ENCODE measurements at places on chromosomes 1 and 21.

- no peaks in the 10 kb centered on the region for H3K4me1 ChIP-seq
- H3K27me3 ChIP-seq, result peaks cover 16% of the 10 kb centered on the region
- DNase-seq, result no peak
- no peak overlapping the region for H3K4me3 ChIP-seq
Measured at GRCh38 chr1:108815566-108815965, 41.3 kb downstream of the AKNAD1 start.

DNA sequence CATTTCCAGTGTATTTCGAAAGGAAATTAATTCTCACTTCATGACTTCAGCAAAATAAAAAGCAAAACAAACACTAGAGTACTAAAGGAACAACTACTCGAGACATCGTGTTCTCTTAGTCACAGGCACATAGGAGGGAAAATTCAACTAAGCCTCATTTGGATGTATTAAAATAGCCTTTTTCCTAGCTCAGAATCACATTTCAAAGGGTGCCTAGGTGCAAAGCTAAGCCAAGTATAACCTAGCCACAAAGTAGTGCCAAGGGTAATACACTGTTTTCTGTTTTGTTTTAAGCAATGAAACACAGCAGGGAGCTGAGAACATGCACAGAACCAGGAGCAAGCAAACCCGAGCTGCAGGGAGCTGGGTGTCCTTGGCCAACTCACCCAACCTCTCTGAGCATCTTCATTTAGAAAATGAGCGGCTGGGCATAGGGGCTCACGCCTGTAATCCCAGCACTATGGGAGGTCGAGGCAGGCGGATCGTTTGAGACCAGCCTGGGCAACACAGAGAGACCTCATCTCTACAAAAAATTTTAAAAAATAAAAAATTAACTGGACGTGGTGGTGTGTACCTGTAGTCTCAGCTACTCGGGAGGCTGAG is 26.6 kb upstream of the ACBD6 start:
- no peak overlapping the region for H3K4me3 ChIP-seq
- DNase-seq, result no peak
- peaks cover 3% of the 10 kb centered on the region for H3K4me1 ChIP-seq

GRCh38 chr1:82578086-82578726 is 777.5 kb downstream of the ADGRL2 start:
- H3K36me3 ChIP-seq, result no peaks in the 10 kb centered on the region
- DNase-seq, result no peak
- H3K4me3 ChIP-seq, result no peak overlapping the region

- no peak overlapping the region for H3K27ac ChIP-seq
- no peaks in the 10 kb centered on the region for H3K36me3 ChIP-seq
- peaks cover 14% of the 10 kb centered on the region for H3K27me3 ChIP-seq
- peaks cover 3% of the 10 kb centered on the region for H3K4me1 ChIP-seq
- H3K4me3 ChIP-seq, result no peak overlapping the region
Measured at GRCh38 chr1:212491454-212491853, 58.7 kb downstream of the NENF start.

GRCh38 chr1:174580801-174581200 is 133.0 kb downstream of the GPR52 start:
- H3K36me3 ChIP-seq, result no peaks in the 10 kb centered on the region
- no peak overlapping the region for H3K4me3 ChIP-seq
- H3K27me3 ChIP-seq, result no peaks in the 10 kb centered on the region
- H3K4me1 ChIP-seq, result no peaks in the 10 kb centered on the region
- H3K27ac ChIP-seq, result no peak overlapping the region

DNA sequence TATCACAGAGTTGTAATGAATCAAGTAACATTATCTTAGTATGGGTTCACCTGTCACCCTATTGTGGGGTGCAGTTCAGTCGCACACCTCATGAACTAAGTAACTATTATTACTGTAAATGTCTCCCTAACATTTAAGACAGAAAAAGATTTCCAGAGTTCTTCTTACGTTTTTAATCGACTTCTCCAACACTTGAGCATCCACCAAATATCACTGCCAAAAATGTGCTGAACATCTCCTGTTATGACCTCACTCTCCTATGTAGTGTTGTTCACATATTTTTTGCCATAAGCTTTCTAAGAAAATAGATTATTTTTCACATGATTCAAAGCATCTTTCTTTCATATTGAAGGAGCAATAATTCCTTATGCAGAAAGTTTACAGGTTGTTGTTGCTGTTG is 1.3 kb downstream of the TTLL7 start:
- no peak overlapping the region for H3K27ac ChIP-seq
- no peaks in the 10 kb centered on the region for H3K36me3 ChIP-seq
- H3K27me3 ChIP-seq, result peaks cover 65% of the 10 kb centered on the region
- peaks cover 17% of the 10 kb centered on the region for H3K4me1 ChIP-seq
- DNase-seq, result no peak
- H3K4me3 ChIP-seq, result no peak overlapping the region

- peaks cover 4% of the 10 kb centered on the region for H3K4me1 ChIP-seq
- no peak overlapping the region for H3K4me3 ChIP-seq
- no peaks in the 10 kb centered on the region for H3K36me3 ChIP-seq
- H3K27me3 ChIP-seq, result peaks cover 6% of the 10 kb centered on the region
- no peak overlapping the region for H3K27ac ChIP-seq
Measured at GRCh38 chr1:244154872-244155531, 103.9 kb downstream of the ZBTB18 start.

DNA sequence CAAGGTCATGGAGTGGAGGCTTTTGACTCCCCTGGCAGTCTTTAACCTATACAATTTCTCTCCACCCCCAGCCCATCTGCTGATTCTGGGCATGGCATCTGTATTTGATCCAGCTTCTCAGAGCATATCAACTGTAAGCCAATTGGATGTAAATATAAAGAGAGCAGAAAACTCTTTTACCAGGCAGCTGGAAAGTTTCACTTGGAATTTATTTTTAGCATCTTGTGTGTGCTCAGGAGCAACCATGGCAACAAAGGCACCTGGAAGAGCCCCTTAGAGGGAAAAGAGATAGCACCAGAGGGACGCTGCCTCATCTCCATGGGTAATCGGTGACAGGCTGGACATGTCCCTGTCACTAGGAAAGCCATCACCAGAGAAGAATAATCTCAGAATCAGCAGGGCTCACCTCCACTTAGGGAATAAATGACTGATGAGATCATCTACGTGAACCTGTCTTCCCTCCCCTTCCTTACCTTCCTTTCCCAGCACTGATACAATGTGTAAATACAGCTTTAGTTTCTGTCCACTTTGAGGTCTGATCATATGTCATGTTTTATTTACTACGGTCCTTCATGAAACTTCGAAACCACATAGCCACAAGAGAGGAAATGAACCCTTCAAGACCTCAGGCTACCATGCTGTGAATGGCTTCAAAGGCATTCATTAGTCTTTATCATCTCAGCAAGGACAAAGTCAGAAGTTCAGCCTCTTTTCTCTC is 25.3 kb upstream of the SIPA1L2 start:
- H3K4me3 ChIP-seq, result no peak overlapping the region
- no peaks in the 10 kb centered on the region for H3K36me3 ChIP-seq
- no peak overlapping the region for H3K27ac ChIP-seq
- no peak for DNase-seq

GRCh38 chr1:116166655-116167054 is 55.5 kb downstream of the MAB21L3 start:
- H3K4me3 ChIP-seq, result no peak overlapping the region
- H3K36me3 ChIP-seq, result no peaks in the 10 kb centered on the region
- peaks cover 6% of the 10 kb centered on the region for H3K4me1 ChIP-seq
- peaks cover 18% of the 10 kb centered on the region for H3K27me3 ChIP-seq
- peak; percentile 5 for DNase-seq

GRCh38 chr1:24437631-24438396 is 22.2 kb downstream of the NIPAL3 start:
- peaks cover 4% of the 10 kb centered on the region for H3K4me1 ChIP-seq
- no peak overlapping the region for H3K4me3 ChIP-seq
- no peaks in the 10 kb centered on the region for H3K27me3 ChIP-seq

GRCh38 chr1:103254691-103255090 is 146.4 kb upstream of the COL11A1 start:
- no peaks in the 10 kb centered on the region for H3K27me3 ChIP-seq
- H3K27ac ChIP-seq, result no peak overlapping the region
- no peaks in the 10 kb centered on the region for H3K4me1 ChIP-seq
- H3K36me3 ChIP-seq, result no peaks in the 10 kb centered on the region
- DNase-seq, result no peak
- H3K4me3 ChIP-seq, result no peak overlapping the region

DNA sequence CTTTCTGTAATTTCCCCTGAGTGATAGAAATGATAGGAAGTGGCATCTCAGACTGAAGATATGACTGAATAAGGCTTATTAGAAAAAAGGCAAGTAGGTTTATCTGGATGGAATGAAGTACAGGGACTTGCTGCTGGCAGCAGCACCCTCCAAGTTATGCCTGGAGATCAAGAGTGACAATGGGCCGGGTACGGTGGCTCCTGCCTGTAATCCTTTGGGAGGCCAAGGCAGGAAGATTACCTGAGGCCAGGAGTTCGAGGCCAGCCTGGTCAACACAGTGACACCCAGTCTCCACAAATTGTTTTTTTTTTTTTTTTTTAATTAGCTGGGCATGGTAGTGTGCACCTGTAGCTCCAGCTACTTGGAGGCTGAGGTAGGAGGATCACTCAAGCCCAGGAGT is 87.8 kb downstream of the SCCPDH start:
- DNase-seq, result no peak
- H3K36me3 ChIP-seq, result no peaks in the 10 kb centered on the region
- no peak overlapping the region for H3K4me3 ChIP-seq
- H3K27ac ChIP-seq, result no peak overlapping the region
- H3K27me3 ChIP-seq, result peaks cover 4% of the 10 kb centered on the region

DNA sequence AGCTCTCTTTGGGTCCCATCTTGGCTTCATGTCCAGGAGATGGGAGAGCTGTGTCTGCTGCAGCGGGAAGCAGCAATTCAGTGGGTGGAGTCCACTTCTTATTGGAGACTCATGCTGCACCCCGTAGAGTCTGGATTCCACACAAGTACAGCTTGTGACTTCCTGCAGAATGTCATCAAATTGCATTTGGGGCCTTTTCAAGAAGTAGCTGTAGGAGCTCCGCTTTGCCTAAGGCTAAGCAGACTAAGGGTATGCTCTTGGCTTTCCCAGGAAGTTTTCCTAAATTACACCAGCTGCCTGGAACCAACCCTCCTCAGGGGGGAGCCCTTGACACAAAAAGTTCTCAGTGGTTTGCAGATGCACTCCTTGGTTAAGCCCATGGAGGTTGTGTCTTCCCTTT is 5.7 kb upstream of the MOB3C start:
- no peak overlapping the region for H3K4me3 ChIP-seq
- no peak for DNase-seq

GRCh38 chr1:59976194-59977074 is 49.9 kb upstream of the CYP2J2 start:
- no peak for DNase-seq
- H3K36me3 ChIP-seq, result no peaks in the 10 kb centered on the region
- H3K4me1 ChIP-seq, result no peaks in the 10 kb centered on the region
- no peak overlapping the region for H3K4me3 ChIP-seq
- H3K27ac ChIP-seq, result no peak overlapping the region

GRCh38 chr1:14626869-14627607 is 28.6 kb downstream of the KAZN start:
- no peaks in the 10 kb centered on the region for H3K4me1 ChIP-seq
- DNase-seq, result no peak

GRCh38 chr1:18875107-18875795 is 15.8 kb upstream of the TAS1R2 start:
- no peaks in the 10 kb centered on the region for H3K36me3 ChIP-seq
- peak; percentile 49 for DNase-seq
- H3K4me3 ChIP-seq, result no peak overlapping the region
- H3K4me1 ChIP-seq, result no peaks in the 10 kb centered on the region
- no peak overlapping the region for H3K27ac ChIP-seq
- H3K27me3 ChIP-seq, result no peaks in the 10 kb centered on the region

DNA sequence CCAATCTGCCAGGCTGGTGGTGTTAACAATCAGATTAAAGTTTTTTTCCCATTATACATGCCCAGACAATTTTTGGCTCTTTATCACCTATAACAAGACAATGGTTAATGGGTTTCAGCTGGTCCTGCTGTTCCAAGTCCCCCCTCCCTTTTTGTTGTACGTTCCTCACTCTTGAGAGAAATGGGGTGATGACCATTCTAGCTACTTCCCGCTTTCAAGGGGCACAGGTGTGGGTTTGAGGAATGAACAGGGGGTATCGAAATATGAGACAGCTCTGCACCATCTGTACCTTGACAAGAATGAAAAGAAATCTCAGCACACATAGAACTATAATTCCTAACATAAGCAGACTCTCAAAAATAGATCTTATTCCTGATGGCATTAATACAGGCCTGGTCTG is 326.8 kb downstream of the PTPRU start:
- DNase-seq, result no peak
- H3K27ac ChIP-seq, result no peak overlapping the region
- H3K27me3 ChIP-seq, result no peaks in the 10 kb centered on the region
- H3K4me1 ChIP-seq, result peaks cover 2% of the 10 kb centered on the region

GRCh38 chr21:42254651-42255601 is 36.0 kb downstream of the ABCG1 start:
- peaks cover 10% of the 10 kb centered on the region for H3K4me1 ChIP-seq
- no peaks in the 10 kb centered on the region for H3K27me3 ChIP-seq
- H3K27ac ChIP-seq, result no peak overlapping the region
- no peaks in the 10 kb centered on the region for H3K36me3 ChIP-seq
- no peak for DNase-seq

DNA sequence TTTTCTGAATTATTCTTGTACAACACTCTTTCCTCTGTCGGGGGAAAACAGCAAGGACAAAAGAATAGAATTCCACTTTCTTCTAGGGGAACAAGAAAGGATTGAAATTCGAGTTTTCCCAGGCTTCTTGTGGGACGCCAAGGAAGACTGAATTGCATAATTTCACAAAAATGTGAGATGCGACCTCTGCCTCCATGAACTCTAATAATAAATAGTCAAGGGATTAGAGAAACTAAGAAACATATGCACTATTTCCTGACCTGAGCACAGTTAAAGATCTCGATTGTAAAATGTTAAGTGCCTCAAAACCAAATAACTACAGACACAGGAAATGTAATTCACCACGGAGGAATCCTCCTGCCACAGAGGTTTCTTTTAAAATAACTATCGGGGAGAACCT is 117.3 kb upstream of the MARK1 start:
- peaks cover 7% of the 10 kb centered on the region for H3K27me3 ChIP-seq
- H3K4me1 ChIP-seq, result no peaks in the 10 kb centered on the region
- no peak overlapping the region for H3K27ac ChIP-seq
- DNase-seq, result no peak

DNA sequence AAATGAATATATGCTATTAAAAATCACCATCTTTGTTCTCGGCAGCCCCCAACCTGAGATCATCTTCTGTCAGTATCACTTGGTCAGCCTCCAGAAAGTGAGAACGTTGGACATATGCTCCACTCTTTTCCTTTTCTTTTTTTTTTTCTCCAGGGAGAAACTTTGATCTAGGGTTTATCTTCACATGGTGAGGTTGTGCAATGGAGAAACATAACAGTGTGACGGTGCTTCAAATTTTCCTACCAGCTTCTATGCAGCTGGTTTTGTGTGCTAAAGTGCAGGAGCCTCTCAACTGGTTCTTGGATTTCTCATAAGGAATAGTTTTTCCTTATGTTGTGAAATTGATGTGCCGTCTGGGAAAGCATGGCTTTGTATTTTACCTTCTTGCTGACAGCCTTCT is 1202.9 kb downstream of the NCAM2 start:
- no peak overlapping the region for H3K4me3 ChIP-seq
- no peaks in the 10 kb centered on the region for H3K27me3 ChIP-seq
- H3K36me3 ChIP-seq, result no peaks in the 10 kb centered on the region
- no peak for DNase-seq
- no peaks in the 10 kb centered on the region for H3K4me1 ChIP-seq

GRCh38 chr21:37337831-37338230 is 28.7 kb upstream of the DYRK1A start:
- H3K4me1 ChIP-seq, result peaks cover 3% of the 10 kb centered on the region
- no peak for DNase-seq
- no peak overlapping the region for H3K27ac ChIP-seq
- no peak overlapping the region for H3K4me3 ChIP-seq

All from activated T-helper 2 cell treated with anti-CD3 and anti-CD28 coated beads, Interferon-gamma antibody, Interleukin-2, Interleukin-4, amounts not matched to agents 10 μg/mL and 5 μg/mL and 100 μg/mL, durations not matched to agents 14 hours and 24 hours and 36 hours (primary cell).